ENCODE measurements at places on chromosomes 4 and X.

- DNase-seq: no peak
Observed at GRCh38 chr4:130955520-130955919, 1859.6 kb downstream of the C4orf33 start.

- no peak for DNase-seq
Observed at GRCh38 chr4:77449171-77449570, 156.4 kb upstream of the CXCL13 start.

- no peak for DNase-seq
Observed at GRCh38 chr4:71711044-71711984, 72.6 kb downstream of the GC start.

- no peak for DNase-seq
Observed at GRCh38 chr4:169052594-169052945, 42.5 kb upstream of the CBR4 start.

- DNase-seq: no peak
Observed at GRCh38 chrX:11100281-11101035, 10.7 kb upstream of the HCCS start.

GRCh38 chr4:174265916-174266315, 17.6 kb downstream of the FBXO8 start:
- DNase-seq: no peak

DNA sequence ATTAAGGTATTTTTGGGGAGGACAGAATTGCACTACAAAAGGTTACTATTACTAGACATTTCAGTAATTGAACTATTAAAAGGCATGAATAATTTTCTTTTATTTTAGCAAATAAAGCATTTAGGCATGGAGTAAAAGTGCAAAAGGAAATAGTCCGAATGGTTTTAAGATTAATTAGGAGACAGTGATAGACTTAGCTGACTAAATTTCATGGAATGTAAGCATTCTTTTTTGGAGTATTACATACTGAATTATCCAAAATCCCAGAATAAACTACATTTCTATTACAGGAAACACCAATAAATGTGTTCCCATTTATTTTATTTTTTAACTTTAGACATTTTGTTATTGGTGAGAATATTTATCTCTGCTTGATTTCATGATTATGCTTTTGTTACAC, 30.7 kb upstream of the MAP9 start:
- DNase-seq: no peak

DNA sequence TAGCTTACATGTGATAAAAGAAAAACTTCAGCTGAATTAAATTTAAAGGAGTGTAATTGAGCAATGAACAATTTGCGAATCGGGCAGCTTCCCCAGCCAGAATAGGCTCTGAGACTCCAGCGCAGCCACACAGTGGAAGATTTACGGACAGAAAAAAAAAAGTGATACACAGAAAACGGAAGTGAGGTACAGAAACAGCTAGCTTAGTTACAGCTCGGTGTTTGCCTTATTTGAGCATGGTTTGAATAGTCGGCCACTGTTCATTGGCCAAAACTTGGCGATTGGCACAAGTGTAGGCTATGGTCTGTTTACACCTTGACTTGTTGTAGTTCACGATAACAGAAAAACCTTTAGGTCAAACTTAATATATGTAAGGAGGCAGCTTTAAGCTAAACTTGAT, 16.7 kb upstream of the SUPT20HL1 start:
- DNase-seq: no peak

DNA sequence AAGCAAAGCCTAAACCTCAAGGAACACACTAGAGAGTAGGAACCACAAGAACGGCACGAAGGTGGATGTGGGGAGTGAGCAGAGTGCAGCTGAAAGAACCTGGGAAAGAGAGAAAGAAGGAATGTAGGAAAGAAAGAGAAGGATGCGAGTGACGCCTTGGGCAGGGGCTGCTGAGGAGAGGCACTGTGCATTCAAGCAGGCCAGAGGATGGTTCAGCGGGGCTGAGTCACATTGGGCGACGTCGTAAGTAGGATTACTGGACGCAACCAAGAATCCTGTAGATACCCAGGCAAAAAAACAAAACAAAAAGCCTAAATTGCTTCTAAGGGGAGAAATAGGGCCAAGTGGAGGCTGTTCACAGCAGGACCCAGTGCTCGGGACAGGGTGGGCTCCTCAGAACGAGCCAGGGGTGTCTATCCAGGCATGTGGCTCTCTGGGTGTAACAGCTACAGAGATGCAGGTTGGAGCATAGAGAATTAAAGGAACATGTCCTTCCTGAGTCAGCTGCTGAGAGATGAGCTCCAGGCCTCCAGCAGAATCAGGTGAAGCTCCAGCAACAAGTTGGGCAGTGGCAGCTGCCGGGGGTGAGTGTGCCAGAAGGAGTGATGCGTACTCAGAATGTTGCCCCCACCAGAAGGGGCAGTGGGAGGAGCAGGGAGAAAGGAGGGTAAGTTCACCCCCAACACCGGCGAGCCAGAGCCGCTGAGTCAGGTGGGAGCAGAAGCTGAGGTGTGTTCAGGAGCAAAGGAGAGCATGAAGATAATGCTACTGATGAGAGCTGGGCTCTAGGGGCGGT, 38.6 kb downstream of the NELFA start:
- no peak for DNase-seq

GRCh38 chrX:139297638-139298037, 232.9 kb upstream of the F9 start:
- DNase-seq: no peak

DNA sequence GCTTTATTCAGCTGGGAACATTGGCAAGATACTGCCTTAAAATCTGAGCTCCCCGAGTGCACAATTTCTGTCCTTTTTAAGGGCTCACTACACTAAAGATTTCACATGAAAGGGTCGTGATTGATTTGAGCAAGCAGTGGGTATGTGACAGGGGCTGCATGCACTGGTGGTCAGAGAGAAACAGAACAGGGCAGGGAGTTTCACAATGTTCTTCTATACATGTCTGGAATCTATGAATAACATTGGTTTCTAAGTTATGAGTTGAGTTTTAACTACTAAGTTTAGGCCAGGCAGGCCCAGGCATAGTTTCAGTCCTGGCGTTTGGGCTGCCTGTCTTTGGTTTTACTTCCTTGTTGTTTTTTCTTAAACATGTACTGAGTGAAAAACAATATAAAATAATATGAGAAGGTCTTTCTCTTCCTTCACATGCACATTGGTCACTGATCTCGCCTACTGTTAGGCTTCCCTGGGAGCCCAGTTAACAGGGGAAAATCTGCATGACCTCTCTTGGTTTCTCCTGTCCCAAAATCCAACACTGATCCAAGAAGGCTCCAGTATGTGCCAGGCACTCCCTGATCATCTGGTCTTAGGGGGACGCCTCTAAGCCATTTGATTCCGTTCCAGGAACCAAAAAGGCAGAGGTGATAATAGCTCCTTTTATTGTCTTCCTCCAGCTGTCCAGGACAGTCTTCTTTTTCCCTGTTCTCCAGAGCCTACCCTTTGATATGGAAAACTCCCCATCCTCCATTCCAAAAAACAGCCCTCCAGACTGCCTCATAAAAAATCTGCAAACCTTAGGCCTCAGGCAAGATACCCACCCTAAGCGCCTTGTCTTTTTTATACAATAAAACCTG, at the start of gene UGT2B17:
TSS of gene UGT2B17 (minus strand) at position 51 of the 854 bp plus-strand sequence. CDS start 7,838 bp downstream, outside the sequence.
- no peak for DNase-seq

- DNase-seq: no peak
Observed at GRCh38 chr4:23903859-23904438, 14.1 kb upstream of the PPARGC1A start.

DNA sequence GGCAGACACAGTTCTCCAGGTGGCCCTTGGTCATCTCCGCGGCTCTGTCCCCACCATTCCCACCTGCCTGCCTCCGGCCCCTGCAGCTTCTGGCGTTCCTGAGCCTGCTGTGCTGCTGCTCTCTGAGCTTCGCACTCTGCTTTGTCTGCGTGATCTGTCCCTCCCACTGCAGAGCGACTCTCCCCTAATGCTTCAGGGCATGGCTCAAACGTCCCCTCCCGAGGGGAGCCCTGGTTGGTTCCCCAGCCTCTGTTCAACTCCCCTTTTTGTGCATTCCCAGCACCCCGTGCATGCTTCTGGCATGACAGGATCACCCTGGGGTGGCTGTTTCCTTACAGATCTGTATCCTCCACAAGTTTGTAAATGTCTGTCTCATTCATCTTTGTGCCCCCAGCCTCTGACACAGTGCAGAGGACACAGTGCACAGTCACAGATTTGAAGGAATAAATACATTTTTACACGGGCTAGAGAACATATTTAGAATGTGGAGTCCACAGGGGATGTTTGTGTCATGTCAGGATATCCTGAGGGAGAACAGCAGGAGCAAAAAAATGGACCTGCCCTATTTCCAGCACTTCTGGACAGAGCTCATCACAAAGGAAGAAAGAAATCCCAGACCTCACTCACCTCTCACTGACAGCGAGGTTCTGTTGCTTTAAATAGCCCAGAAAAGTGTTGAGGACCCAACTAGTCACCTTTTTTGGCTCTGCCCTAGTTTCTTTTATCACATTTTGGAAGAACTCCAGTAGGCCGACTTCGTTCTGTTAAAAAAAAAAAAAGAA, 72.6 kb downstream of the GATB start:
- no peak for DNase-seq

- no peak for DNase-seq
Observed at GRCh38 chrX:108068121-108068520, 23.2 kb downstream of the PSMD10 start.

DNA sequence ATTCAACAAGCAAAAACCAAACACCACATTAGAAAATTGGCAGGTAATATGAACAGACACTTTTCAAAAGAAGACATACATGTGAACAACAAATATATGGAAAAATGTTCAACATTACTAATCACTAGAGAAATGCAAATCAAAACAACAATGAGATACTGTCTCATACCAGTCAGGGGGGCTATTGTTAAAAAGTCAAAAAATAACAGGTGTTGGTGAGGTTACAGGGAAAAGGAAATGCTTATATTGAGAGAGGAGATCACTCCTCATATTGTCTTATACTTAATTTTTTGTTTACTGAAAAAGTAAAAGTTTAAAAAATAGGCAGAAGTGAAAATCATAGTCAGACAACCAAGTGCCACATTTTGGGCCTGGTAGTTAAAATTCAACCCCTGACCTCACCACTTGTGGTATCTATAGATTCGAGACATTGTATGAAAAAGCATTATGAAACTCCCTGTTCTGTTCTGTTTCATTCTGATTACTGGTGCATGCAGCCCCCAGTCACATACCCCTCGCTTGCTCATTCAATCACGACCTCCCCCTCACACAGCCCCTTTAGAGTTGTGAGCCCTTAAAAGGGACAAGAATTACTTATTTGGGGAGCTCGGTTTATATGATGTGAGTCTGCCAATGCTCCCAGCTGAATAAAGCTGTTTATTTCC, 153.7 kb upstream of the FGF16 start:
- DNase-seq: no peak

DNA sequence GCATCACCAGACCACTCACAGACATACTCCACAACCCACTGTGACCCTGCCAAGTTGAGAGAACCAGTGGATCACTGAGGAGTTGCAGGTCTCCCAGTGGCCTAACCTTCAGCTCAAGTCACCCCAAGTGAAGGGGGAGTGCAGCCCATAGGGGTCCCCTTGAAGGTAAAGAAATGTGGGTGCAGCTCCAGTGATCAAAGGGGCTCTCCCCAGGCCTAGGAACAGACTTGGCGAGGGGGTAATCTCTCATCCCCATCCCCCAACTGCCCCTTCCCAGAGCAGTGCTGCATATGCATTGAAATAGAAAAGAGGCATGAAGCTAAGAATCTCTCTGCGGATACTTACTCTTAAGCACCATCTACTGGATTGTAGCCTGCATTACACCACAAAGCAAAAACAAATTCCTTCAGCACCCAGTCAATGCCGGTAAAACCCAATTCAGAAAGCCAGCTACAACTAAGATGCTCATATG, 27.0 kb downstream of the MAGEE1 start:
- no peak for DNase-seq

DNA sequence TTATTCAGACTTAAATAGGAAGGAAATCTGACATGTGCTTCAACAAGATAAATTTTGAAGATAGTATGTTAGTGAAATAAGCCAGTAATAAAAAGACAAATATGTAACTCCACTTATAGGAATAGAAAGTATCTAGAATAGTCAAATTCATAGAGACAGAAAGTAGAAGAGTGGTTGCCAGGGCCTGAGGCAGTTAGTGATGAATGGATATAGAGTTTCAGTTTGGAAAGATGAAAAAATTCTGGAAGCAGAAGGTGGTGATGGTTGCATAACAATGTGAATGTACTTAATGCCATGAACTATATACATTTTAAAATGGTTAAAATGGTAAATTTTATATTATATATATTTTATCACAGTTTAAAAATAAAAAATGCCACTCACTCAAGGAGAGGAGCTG, 54.3 kb downstream of the HAND2 start:
- no peak for DNase-seq

DNA sequence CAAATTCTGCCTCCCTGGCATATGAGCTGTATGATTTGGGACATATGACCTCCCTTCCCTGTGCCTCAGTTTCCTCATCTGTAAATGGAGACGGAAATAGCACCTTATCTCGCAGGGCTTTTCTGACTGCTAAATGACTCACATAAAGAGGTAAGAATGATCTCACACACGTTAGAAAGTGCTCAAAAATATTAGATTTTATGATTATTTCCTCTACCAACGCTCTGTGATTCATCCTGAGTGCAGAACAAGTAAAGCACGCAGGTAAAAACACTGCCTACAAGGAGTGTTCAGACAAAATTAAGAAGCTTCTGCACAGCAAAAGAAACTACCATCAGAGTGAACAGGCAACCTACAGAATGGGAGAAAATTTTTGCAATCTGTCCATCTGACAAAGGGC, 21.1 kb downstream of the ACSL1 start:
- no peak for DNase-seq

DNA sequence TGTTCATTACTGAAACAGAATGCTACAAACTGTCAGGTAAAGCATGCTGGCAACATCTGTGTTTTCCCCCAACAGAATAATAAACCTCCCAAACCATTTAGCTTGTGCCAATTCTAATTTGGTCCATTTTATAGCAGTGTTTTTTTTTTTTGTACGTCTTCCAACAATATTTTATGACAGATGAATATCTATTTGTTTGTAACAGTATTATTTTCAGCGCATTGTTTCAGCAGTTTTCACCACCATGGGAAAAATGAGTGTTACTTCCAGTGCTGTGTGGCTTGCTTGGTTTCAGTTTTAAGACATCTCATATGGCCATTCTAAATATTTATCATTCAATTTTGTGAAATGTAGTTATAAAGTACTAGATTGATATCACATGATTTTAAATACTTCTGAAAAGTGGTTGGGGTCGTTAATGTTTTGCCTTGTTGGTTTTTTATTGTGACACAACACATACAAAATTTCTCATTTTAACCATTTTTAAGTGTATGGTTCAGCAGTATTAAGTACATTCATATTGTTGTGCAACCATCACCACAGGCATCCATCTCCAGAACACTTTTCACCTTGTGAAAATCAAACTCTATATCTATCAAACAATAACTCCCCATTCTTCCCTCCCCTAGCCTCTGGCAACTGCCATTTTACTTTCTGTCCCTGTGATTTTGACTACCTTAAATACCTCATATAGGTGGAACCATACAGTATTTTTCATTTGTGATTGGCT, 25.6 kb upstream of the TBC1D19 start:
- no peak for DNase-seq
